ENCODE measurements at places on chromosomes 16 and 17.

DNA sequence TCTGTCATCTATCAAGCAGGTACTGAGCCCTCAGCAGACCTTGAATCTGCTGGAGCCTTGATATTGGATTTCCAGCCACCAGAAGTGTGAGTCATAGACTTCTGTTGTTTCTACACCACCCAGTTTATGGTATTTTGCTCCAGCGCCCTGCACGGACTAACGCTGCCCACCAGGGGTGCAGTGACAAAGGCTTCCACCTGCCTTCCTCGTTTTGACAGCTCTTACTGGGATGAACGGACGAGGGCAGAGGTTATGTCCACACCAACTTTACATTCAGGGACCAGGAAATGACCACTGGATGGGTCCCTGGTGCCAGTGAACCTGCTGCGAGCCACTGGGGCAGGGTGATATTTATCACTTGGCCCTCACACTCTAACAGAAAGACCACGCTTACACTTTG lies 66.6 kb upstream of the CBX4 start:
- no peak for DNase-seq

DNA sequence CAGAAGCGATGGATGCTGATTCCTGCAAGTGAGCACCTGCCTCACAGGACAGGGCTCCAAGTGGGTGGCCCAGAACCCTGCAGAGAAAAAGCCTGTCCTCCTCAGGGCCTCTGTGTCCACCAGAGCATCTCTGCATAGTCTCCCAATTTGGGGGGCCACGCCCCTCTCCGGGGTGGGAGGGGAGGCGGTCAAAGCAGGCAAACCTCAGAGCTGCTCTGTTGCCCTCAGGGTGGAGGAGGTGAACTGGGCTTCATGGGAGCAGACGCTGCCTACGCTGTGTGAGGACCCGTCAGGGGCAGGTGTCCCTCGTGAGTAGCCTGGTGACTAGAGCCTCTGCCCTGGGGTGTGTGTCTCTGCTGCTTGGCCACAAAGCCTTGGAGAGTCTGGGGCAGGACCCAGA lies 19.3 kb downstream of the TRPV2 start:
- no peak for DNase-seq

DNA sequence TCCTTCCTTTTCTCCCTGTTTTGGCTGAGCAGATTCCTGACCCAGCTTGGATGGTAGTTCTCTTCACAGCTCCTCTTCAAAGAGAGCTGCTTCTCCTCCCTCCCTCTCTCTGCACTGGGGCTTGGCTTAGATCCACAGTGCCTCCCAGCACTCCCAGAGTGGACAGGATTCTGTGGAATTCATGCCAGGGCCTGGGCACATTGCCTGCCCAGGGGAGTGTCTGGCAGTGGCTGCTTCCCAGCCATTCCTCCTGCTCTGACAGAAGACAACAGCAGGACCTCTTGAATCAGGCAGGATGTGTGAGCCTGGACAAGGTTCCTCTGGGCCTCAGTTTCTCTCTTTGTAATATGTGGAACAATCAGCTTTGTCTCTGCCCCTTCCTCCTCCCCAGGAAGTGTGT lies 4.5 kb upstream of the MMP28 start:
- peak; percentile 81 for DNase-seq

GRCh38 chr17:49407981-49408501 lies 6.6 kb downstream of the PHB1 start:
- DNase-seq, result peak; percentile 66

DNA sequence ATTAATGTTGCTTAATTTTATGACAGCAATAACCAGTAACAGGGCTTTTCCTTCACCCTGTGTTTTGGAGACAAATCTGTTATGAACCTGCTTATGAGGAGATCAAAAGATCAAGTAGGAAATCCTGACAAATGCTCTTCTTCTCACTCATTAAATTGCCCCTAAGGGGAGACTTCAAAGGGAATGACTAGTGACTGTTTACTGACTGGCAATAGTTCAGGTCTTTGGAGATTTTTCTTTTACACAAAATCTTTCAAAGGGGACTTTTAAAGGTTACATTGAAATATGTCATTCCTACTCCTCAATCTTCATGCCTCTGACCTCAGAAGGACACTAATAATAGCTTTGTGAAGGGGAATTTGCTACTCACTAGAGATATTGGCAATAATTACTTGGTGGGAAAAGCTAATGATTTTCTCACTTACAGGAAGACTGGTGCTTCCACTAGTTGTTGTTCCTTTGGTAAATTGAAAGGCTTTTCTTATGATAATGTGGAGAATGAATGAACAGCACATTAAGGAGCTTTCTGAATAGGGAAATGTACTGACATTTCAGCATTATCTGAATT lies 292.9 kb upstream of the CA10 start:
- DNase-seq, result no peak

- peak; percentile 80 for DNase-seq
These were observed 83.5 kb upstream of the TNRC6A start for GRCh38 chr16:24645739-24646645.

- DNase-seq, result no peak
These were observed 6.8 kb downstream of the CTU2 start for GRCh38 chr16:88713054-88713453.

DNA sequence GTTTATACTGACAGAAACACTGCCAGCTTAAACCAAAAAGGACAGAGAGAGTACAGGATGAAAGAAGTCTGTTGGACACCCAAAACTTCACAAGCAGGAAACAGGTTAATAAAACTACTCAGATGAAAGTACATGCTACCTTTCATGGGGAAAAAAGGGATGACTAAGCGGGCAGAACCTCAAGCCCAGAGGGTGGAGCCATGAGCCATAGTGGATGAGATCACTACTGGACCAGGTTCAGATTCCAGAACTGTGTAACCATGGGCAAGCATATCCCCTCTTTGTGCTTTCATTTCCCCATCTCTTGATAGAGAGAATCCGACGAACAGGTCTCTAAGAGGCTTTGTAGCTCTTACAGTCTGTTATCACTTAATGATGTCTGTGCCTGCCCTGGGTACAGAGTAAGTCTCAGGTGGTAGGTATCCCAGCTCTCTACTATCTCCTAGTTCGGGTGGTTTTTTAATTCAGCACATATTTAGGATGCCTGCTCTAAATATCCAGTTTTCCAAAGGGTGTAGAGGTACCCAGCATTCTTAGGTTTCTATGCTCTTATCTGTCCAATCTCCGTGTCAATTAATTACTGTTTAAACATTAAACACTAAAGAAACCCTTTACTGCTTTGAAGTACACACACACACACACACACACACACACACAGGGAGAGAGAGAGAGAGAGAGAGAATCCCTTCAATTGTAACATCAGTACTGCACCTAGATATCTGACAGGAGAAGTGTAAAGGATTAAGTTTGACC lies 206.7 kb downstream of the ZNF423 start:
- no peak for DNase-seq

DNA sequence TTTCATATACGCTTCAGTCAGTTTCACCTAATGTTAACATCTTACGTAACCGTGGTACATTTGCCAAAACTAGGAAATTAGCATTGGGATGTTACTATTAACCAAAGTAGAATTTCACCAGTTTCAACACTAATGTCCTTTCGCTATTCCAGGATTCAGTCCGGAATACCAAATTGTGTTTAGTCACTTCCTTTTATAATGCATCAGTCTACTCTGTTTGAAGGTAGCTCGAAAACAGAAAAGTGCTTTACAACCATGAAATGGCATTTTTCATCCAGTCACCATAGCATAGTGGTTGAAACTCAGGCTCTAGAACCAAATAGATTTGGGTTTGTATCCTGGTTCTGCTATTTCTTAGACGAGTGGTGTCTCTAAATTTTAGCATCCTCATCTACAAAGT lies 29.4 kb downstream of the AP2B1 start:
- no peak for DNase-seq

DNA sequence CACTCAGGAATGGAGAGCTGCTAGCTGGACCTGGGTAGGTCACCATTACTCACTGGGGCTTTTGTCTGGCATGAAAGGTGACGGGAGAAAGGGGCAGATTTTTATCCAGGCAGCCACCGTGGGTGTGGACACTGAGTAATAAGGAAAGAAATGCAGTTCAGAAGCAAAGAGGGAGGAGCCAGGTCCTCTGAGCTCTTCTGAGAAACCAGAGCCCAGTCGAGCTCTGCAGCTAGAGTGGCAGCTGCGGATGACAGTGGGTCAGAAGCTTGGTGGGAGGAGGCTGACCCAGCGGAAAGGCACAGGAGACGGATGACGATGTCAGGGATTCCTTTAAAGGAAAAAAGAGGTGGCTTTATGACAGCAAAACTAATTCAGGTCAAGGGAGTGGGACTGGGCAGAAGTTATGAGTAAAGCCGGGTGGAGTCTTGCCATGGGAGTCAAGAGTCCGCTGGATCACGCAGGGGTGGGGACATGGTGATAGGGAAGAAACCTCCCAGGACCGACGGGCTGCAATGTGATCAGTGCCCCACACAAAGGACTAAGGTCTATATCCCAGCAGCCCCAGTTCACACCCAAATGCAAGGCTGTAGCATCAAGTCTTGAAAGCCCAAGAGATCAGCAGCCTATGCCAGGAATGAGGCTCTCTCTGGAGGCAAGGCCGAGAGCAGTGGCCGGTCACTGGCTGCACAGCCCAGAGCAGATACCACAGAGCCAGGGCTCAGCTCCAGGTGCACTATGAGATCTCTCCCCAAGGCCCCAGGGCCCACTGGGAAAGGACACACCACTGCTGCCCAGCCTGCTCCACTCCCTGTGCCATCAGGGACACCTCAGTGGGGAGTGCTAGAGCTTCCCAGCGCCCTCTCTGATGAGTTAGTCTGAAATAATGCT lies 6.3 kb upstream of the MNT start:
- peak; percentile 79 for DNase-seq

GRCh38 chr17:62925267-62925836 lies 40.7 kb upstream of the TANC2 start:
- no peak for DNase-seq

DNA sequence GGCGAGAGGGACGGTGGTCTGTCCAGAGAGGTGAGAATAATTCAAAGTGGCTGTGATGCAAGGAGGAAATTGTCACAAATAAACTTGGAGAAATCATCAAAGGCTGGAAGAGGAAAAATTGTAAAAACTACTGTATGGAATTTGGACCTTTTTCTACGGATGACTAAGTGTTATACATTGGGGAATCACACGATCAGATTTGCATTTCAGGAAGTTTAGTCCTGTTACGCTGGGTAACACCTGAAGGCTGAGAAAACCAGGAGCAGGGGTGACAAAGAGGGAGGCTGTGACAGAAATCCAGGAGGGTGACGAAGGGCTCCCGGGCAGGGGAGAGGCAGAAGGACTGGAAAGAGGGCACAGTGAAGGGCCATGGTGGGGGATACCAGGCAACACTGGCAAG lies 511.7 kb downstream of the CDH13 start:
- DNase-seq, result no peak

DNA sequence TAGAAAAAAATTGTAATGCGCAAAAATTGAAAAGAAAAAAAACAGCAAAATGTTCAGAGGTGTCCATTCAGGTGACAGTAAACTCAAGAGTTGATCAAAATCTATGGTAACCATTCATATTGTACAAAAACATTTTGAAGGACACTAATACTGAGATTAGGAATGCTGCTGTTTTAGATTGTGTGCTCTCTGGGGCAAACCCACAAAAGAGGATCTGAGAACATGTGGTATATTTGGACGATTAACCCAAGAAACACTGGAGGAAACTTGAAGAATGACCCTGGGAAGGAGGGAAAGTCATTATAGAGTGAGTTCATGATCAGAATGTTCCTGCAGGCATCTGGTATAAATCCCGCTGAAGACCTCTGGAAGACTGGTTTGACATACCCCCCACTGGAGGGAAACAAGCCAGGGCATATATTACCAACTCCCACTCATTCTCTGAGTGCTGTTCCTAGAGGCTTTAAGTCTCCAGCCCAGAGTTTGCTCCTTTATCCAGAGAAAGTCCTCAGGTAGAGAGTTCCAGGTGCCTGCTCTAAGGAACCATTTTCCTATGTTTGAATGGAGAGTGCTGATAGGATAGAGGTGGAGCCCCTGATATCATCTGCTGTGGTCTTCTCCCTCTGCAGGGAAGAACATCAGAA lies 1.2 kb downstream of the KRTAP4-2 start:
- DNase-seq, result no peak

GRCh38 chr17:75810216-75810615 lies 25.6 kb downstream of the UNK start:
- DNase-seq, result no peak

DNA sequence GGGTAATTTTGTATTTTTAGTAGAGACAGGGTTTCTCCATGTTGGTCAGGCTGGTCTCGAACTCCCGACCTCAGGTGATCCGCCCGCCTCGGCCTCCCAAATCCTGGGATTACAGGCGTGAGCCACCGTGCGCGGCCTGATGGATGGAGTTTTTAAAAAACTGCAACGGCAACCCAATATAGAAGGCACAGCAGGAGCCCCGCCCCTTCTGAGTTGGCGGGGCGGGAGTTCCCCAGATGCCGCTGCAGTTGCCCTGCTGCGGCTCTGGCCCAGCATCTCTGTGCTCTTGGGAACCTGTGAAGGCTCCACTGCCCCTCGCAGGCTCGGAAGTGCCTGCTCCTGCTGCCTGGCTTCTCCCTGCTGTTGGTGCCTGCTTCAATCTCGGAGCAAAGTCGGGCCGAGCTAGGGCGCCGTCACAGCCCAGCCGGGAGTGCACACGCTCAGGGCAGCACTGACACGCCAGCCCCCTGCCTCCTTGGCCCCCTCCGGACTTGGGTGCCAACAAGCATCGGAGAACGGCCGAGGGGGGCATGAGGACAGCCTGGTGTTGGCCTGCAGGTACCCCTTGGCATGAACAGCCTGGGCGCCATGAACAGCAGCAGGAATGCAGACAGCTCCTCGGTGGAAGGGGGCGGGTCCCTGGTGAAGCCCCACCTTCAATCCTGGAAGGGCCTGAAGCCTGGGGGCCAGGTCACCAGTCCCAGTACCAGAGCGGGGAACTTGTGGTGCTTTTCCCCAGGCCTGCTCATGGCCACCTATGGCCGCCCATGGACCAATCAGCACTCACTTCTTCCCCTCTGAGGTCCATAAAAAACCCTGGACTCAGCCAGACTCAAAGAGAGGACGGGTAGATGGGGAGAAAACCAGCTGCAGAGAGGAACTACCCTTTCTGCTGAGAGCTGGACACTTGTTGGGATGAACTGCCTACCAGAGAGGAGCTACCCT lies 2.3 kb upstream of the NT5M start:
- peak; percentile 58 for DNase-seq

DNA sequence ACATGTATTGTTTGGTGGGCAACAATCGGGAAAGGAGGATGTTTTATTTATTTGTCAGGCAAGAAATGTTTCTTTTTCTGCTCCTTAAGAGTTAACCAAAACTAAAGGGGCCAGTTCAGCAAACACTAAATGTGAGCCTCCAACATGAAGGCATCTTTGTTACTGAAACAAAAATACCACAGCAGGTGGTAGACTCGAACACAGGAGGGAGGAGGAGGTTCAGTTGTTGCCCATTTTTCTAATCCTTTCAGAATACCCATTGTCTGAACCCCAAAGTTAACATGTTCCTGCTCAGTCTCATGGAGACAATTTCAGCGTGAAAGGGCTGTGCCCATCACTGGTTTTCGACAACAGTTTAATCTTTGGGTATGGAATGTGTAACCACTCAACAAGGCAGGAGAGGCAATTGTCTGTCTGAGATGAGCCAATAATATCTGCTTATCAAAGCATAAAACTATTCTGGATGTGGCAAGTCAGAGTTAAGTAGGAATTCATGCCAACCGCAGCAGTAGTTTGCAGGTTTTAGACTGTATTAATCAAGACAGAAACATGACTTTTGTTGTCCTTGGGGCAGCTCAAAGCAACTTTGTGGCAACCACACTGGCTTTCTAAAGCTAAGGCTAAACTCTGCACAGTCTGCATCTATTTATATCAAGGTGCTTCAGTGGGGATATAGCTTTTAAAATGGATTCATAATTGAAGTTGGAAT lies 211.7 kb downstream of the FTO start:
- DNase-seq, result no peak

Measured in AG08396 (cell line).